ENCODE measurements at places on chromosomes 5 and 9.

GRCh38 chr5:45288746-45289145, 407.4 kb downstream of the HCN1 start:
- no peak for DNase-seq

DNA sequence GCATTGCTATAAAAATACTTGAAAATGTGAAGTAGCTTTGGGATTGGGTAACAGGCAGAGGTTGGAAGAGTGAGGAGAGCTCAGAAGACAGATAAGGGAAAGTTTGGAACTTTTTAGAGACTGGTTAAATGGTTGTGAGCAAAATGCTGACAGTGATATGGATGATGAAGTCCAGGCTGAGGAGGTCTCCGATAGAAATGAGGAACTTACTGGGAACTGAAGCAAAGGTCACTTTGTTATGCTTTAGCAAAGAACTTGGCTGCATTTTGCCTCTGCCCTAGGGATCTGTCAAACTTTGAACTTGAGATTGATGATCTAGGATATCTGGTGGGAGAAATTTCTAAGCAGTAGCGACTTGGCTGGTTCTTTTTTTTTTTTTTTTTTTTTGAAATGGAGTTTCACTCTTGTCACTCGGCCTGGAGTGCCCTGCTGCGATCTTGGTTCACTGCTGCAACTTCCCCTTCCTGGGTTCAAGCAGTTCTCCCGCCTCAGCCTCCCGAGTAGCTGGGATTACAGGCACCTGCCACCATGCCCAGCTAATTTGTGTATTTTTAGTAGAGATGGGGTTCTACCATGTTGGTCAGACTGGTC, 998.9 kb downstream of the TLE1 start:
- no peak for DNase-seq

GRCh38 chr5:181217111-181217802, 5.8 kb upstream of the TRIM41 start:
- DNase-seq, result peak; percentile 57

DNA sequence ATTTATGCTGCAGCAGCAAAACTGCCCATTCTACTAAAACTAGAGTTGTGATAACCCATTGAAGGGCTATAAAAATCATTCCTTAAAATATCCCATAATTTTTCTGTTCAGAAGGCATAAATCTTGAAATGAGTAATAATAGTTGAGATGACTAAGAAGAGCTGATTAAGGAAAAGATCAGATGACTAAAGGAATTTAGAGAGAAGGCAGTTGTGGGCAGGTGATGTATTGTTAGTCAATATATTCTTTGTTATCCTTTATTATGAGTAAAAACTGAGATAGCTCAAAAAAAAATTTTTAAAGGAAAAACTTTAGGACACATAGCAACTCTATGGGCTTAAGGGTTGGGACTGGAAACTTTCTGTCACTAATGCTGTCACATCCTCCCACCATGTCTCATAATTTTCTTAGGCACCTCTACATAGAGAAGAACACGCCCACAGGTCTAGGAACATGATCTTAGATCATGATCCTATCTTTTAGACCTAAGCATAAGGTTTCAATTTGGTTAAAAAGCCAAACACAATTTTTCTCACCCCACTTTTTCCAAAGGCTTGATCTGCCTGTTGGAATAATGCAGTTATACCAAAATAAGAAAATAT, 597.5 kb upstream of the MEF2C start:
- DNase-seq, result no peak

DNA sequence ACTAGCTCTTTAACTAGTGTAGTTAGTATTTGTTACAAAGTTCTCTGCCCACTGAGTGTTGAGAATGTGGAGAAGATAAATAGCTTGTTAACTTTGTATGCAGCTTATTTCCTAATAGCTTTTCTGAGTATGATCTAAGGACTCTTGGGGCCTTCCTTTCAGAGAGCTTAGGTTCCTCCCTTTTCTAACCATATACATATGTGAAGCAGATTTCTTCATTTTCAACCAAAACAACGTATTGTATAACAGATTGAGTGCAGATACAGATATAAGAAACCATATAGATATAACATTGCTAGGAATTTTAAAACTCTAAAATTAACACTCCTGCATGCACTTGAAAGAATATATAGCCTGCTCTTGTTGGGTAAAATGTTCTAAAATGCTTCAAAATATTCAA, 70.4 kb downstream of the SCAMP1 start:
- DNase-seq, result no peak

DNA sequence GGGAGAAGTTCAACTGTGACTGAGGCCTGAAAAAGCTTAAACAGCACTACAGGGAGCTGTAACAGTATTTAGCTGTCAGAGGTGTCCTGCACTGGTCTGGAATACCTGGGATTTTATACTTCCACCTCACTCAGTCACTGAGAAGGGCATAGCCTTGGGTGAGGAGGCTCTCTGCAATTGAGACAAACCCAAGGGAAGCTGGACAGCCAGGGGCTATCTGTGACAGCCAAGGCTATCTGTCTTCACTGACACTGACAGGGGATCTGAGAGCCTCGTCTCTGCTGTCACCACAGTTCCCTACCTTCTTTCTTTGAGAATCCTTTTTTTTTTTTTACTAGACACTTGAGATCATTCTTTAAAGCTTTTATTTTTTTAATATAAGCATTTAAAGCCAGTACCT, 356.2 kb upstream of the CD180 start:
- DNase-seq, result no peak

DNA sequence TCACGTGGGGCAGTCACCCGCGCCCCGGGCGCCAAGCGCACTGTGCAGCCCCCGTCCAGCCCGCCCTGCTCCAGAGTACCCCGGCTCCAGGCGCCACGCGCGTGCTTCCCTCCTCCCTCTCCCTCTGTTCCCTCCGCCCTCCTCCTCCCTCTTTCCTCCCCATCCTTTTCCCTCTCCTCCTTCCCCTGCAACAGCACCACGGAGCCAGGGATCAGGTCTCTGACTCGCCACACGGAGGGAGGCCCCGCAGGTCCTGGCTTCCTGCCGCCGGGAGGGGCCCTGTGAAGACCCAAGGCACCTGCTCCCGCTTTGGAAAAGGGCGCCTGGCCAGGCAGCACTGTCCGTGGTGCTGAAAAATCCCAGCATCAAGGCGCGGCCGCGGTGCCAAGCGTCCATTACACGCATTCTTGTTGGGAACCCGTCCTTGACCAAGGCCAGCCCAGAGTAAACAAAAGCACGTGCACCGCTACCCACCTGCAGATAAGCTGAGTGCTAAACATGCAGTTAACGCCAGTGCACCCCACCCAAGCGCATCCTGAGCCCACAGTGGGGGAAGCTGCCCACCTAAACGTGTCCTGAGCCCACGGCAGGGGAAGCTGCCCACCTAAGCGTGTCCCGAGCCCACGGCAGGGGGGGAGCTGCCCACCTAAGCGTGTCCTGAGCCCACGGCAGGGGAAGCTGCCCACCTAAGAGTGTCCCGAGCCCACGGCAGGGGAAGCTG, 21.7 kb downstream of the SLC6A18 start:
- DNase-seq, result peak; percentile 33

DNA sequence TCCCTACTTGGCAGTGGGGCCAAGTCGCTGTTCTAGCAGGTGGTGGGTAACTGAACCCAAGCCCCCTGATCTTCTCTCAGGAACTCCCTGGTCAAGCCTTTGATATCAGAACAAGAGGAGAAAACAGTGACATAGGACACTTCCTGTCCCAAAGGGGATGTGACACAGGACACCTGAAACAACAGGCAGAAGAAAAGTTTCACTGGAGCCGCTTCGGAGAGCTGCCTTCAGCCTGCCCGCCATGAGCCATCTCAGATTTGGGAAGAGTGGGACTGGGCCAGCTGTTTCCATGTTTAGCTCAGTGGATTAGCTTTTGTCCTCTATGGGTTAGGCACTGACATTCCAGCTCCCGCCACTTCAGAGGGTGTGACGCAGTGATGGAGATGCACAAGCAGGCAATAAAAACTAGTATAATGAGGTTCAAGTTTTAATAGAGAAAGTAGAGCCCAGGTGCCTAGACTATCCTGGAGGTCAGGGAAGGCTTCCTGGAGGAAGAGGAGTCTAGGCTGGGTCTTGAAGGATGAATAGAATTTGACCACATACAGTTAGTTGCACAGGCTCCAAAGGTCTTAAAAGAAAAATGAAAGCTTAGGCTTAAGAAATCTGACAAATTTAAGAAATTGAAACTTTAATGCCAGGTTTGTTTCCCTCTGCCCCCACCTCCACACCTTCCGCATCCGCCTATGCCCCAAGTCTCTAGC, 104.1 kb upstream of the SPRY4 start:
- DNase-seq, result no peak

DNA sequence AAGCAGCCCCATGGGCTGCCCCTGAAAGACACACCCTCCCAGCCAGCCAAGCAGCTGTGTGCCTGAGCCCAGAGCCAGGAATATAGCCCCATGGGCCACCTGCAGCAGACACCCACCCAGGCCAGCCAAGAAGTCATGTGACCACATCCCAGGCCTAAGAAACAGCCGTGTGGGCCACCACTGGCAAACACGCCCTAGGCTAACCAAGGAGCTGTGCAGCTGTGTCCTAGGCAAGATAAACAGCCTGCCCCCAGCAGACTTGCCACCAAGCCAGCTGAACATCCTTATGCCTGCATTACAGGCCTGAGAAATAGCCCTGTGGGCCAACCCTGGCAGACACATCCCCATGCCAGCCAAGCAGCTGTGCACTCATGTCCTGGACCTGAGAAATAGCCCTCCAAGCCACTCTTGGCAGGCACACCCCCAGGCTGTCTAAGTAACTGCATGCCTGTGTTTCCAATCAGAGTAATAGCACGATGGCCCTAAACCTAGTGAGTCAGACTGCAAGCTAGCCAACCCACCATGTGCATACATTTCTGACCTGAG, 143.0 kb downstream of the ADAMTS6 start:
- DNase-seq, result no peak

DNA sequence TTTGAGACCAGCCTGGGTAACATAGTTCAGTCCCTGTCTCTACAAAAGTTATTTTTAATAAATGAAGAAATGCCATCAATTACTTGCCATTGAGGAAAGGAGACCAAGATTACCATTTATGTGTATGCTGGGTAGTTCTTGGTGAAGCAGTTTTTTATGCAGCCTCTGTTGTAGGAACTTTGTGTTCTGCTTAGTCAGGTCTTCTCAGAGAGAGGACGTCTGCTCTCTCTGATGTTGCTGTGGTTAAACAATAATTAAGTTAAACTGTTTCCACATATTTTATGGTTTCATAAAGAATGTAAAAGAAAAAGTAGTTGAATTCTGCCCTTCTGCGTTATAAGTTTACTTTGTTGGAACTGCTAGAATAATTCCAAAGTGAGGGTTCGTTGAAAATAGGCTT, 210.5 kb downstream of the KDM4C start:
- peak; percentile 10 for DNase-seq

GRCh38 chr9:104279535-104280177, 185.5 kb downstream of the SMC2 start:
- peak; percentile 67 for DNase-seq

DNA sequence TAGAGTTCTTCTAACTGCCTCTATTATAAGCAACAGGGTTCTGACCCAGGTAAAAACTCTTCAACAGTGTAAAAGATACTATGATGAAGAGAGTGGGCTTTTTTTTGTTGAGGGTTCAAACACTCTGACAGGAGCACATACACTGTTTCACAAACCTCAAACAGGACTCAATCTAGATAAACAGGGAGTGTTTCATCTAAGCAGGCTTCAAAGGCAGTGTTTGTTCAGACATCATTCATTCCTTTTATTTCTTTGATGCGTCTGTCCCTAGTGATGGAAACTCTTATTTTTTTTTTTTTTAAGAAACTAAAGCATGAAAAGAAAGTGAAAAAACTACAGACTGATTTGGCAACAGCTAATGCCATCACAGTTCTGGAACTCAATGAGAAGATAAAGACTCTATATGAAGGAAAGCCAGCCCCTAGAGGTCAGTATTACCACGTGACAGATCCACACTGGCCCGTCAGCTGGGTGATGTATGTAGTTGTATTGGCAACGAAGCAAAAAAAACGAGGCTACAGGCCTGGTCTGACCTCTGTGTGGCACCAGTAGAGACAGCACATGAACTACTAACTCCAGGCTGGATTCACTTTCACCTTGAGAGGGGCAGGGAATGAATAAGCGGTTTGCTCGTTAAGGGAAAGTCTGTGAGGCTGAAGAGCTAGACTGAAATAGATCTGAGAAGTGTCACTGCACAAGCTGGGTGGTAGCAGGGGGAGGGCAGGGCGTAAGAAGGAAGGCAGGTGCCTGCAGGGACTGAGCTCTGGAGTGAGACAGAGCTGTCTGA, 172.2 kb downstream of the CCDC192 start:
- DNase-seq, result peak; percentile 82

DNA sequence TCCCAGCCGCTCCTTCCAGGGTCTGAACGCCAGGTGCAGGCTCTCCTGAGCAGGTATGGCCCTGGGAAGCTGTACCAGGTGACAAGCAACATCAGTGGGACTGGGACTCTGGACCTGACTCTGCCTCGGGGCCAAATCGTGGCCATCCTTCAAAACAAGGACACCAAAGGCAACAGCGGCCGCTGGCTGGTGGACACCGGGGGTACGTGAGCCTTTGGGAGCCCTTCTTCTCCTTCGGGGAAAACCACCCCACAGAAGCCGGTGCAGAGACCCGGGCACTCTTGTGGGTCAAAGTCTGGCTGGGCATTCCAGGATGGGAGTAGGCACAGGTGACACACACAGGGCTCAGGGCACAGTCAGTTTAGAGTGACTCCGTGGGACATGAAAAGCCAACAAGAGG, 45.8 kb downstream of the ARHGEF37 start:
- no peak for DNase-seq

GRCh38 chr5:171340491-171340890, 31.4 kb downstream of the TLX3 start:
- no peak for DNase-seq

DNA sequence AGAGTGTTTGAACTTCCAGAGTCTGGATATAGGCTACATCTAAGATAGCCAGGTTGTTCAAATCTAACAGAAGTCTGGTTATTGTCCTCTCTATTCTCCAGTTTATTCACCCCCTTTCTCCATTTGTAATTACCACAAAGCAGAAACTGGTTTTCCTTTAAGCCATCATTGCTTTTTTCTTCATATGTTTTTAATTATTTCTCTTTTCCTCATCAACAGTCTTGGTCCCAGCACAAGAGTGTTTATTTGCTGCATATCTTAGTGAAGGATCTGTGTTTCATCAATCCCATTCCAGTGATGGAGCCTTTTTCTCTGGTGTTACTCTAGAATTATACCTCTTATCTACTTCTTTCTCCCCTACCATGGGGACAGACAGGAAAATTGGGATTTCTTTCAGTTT, 142.2 kb downstream of the CAMK4 start:
- DNase-seq, result no peak

DNA sequence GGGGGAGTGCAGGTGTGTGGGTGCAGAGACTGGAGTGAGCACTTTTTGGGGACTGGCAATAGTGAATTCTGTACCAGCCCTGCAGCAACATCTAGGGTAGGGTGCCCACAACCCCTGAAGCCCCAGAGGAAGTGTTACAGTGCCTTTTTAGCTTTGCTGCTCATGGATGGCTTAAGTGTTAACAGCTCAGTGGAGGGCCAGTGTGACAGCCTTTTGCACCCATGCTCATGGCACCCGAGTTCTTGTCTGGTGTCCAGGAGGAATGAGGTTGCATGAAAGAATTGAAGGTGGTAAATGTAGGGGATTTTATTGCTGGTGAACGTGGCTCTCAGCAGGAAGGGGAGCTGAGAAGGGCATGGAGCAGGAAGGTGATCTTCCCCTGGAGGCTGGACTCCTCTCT, 107.3 kb downstream of the MRPL36 start:
- DNase-seq, result no peak
